ENCODE measurements at places on chromosomes 1 and 21. TPM values are rescaled to one million over a fixed set of nuclear protein-coding genes. Genes with fewer than 3 reads are reported as not detected.
A peak's percentile ranks its signal among the peaks of the same experiment; 100 is the strongest.

GRCh38 chr1:54865238-54866073, 21.5 kb downstream of the DHCR24 start:
- peaks cover 18% of the 10 kb centered on the region for H3K4me1 ChIP-seq
- H3K27me3 ChIP-seq, result peaks cover 1% of the 10 kb centered on the region
- DNase-seq, result no peak
- no peak overlapping the region for H3K4me3 ChIP-seq
- peaks cover 5% of the 10 kb centered on the region for H3K36me3 ChIP-seq
- no peak overlapping the region for H3K27ac ChIP-seq

DNA sequence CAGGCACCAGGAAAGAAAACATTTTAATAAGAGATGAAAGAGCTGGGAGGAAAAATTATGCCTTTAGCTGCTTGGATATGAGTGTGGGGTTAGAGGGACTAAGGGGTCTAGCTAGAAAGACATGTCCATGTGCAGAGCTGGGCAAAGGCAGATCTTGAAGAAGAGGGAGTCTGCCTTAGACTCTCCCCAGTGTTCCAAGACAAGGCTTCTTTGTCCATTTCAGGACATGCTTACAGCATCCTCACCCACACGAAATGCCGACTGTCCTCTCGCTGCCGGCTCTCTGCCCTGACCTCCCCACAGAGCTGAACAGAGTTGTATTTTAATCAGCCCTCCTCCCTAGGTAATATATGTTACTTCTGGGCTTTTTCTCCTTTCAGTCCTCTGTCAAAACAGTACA, 100.7 kb upstream of the ATP1B1 start:
- no peak overlapping the region for H3K27ac ChIP-seq
- DNase-seq, result no peak
- no peak overlapping the region for H3K4me3 ChIP-seq
- no peaks in the 10 kb centered on the region for H3K4me1 ChIP-seq

DNA sequence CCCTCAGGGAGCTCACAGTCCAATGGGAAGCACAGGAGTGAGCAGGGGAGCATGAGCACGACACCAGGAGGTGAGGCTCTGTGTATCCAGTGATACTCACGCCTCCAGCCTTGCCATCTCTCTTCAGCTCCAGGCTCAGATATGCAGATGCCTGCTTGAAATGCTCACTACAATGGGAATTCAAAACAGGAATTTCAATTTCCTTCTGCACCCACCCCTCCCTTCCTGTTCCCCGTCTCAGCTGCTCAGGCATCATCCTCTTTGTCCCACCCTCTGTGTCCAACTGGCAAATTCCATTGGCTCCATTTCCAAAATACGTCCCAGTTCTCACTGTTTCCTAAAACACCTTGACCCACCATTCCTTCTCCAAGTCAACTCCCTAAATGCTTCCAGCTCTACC, 58.9 kb downstream of the FBXO2 start:
- no peak overlapping the region for H3K27ac ChIP-seq
- no peaks in the 10 kb centered on the region for H3K36me3 ChIP-seq
- H3K4me1 ChIP-seq, result no peaks in the 10 kb centered on the region
- no peak overlapping the region for H3K4me3 ChIP-seq
- peaks cover 9% of the 10 kb centered on the region for H3K27me3 ChIP-seq
- DNase-seq, result no peak

GRCh38 chr1:22217811-22218460, 75.0 kb upstream of the WNT4 start:
- H3K27me3 ChIP-seq, result peaks cover 8% of the 10 kb centered on the region
- DNase-seq, result no peak
- no peaks in the 10 kb centered on the region for H3K36me3 ChIP-seq
- H3K4me1 ChIP-seq, result no peaks in the 10 kb centered on the region
- no peak overlapping the region for H3K4me3 ChIP-seq
- H3K27ac ChIP-seq, result no peak overlapping the region

DNA sequence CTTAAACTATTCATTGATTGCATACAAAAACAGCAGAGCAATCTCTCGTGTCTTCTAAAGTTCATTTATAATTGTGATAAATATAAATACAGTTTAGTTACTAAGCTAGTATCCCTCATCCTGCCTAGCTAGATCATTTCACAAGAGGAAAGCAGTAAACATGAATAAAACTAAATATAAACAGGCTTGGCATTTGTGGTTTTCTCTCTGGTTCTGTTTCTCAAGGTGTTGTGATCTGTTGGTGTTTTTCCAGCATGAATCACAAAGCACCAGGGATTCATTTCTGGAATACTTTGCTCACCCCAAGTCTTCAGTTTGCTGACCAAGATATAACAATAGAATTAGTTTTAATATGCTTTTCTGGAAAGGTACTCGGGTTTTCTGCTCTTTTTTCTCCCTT, 32.7 kb upstream of the GLIS1 start:
- no peak for DNase-seq
- no peak overlapping the region for H3K27ac ChIP-seq
- H3K36me3 ChIP-seq, result peaks cover 30% of the 10 kb centered on the region
- H3K4me3 ChIP-seq, result no peak overlapping the region
- H3K27me3 ChIP-seq, result peaks cover 2% of the 10 kb centered on the region

- H3K4me1 ChIP-seq, result peaks cover 43% of the 10 kb centered on the region
- no peak overlapping the region for H3K4me3 ChIP-seq
- H3K36me3 ChIP-seq, result peaks cover 5% of the 10 kb centered on the region
- no peak overlapping the region for H3K27ac ChIP-seq
Measured at GRCh38 chr1:26322042-26322331, 4.2 kb downstream of the CD52 start.

DNA sequence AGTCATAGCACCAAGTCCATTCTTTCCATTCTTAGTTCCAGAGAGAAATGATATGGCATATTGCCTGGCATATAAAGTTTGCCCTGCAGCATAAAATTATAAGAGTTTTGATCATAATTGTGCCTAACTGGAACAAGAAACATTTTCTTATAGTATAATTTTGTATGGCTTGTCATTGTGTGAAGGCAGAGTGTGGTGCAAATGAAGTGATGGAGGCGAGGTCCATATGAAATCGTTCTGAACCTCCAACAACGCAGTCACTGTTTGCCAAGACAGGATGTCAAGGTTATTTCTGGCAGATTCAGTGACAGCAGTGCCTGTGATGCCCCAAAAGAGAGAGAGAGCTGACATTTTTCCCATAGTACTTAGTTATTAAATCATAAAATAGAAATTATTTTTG, 584.0 kb downstream of the ADGRL2 start:
- H3K27me3 ChIP-seq, result no peaks in the 10 kb centered on the region
- H3K36me3 ChIP-seq, result no peaks in the 10 kb centered on the region
- H3K4me1 ChIP-seq, result no peaks in the 10 kb centered on the region
- DNase-seq, result no peak
- H3K27ac ChIP-seq, result no peak overlapping the region

GRCh38 chr21:46122758-46123683, 25.1 kb downstream of the COL6A2 start:
- no peak overlapping the region for H3K4me3 ChIP-seq
- no peaks in the 10 kb centered on the region for H3K36me3 ChIP-seq
- no peak overlapping the region for H3K27ac ChIP-seq

DNA sequence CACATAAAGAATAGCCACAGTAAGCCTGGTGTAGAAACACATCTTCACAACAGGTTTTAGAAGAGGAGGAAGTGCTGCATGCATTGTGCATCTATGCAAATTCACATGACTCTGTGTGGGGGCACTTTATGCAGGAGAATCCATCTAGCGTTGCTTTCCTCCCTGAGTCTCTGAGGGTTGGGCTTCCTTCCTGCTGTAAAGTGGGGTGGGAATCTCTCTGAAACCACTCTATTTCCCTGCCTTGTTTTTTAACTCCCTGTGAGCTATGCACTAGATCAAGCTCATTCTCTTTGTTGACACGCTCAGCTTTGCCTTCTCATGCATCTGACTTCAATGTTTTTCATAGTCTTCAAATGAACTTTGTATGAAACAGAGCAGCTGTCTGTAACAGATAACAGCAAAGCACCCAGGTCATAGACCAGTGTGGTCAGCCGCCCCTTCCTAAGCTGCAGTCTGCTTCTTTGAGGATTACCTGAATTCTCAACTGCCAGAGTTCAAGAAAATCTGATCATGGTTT, 102.7 kb upstream of the DPH5 start:
- peaks cover 38% of the 10 kb centered on the region for H3K4me1 ChIP-seq
- peak; percentile 11 for DNase-seq
- peak overlapping the region; percentile 71 for H3K4me3 ChIP-seq
- peak overlapping the region; percentile 80 for H3K27ac ChIP-seq

- peaks cover 11% of the 10 kb centered on the region for H3K4me1 ChIP-seq
- H3K27me3 ChIP-seq, result no peaks in the 10 kb centered on the region
- no peak for DNase-seq
- no peaks in the 10 kb centered on the region for H3K36me3 ChIP-seq
Measured at GRCh38 chr1:205074084-205074483, 10.2 kb downstream of the TMEM81 start.

The S100A7A gene
- not detected for polyA plus RNA-seq
